ENCODE measurements at places on chromosomes 4 and X.
A peak's percentile ranks its signal among the peaks of the same experiment; 100 is the strongest.

GRCh38 chr4:144316869-144317268, 176.4 kb upstream of the GYPA start:
- DNase-seq = no peak

- DNase-seq = no peak
These were observed 524.7 kb upstream of the SMIM31 start for GRCh38 chr4:164229255-164229654.

DNA sequence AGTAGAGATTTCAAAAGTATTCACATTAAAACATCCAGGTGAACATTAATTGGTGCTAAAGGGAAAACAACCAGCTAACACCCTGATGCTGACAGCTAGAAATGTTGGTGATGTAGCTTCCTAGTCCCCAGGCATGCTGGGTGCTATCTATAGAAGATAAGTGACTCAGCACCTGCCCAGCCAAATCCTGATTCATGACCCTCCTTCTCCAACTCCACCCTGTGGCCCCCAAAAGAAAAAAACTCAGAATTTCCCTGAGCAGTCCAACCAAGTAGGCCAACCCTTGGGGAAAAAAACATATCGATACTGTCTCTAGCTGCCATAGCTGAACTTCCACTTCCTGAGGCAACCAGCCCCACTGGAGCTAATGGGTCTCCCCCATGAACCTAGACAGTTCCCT, 197.6 kb upstream of the KLF3 start:
- DNase-seq = peak; percentile 2

- no peak for DNase-seq
These were observed 82.4 kb upstream of the PLAC8 start for GRCh38 chr4:83196921-83197320.

DNA sequence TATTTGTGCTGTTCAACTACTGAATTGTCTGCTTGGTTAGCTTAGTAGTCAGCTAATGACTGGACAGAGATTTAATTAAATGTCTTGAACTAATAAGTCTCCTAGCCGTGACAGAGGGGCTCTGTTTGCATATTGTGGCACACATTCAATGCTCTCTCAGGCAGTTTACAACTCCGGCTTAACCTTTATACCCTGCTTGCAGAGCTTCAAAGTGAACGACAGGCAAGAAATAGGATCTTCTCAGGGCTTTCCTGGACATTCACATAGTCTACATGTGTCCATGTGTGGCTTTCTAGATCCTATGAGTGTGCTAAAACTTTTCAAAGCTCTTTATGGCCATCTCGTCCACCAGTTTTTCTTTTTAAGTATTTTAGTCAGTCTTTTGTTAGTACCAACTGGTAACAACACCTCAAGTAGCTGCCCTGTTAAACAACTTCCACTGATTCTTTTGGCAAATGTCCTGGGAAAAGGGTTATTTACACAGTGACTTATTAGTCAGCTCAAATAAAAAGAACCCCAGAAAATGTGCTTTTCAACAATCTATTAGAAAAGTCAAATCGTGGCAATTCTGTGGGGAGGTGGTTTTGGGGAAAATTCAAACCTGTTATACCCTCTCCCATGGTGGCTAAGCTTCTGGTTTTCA, 28.6 kb downstream of the OR13H1 start:
- DNase-seq = no peak

DNA sequence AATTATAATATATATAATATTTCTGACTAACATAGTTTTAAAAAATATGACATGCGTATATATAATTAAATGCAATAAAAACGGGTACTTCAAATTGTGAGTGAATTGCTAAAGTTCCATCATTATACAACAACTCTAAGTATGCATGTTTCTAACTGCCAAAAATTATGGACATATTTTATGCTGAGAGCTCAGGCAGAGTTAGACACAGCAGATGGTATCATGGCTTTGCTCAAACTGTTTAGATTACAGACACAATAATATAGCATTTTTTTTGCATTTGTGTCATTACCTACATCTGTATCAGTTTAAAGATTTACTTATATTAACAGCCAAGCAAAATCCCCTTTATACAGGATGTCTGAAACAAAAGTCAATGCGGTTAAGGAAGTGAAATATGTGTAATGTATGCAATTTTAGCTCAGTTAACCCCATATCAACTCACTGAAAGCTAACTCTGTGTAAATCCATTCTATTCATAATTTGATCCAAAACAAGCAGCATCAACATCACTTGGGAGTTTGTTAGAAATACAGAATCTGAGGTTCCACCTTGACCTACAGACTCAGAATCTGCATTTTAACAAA, 119.1 kb upstream of the CNKSR2 start:
- DNase-seq = no peak
